ENCODE measurements at places on chromosomes 1 and 21.

- DNase-seq = no peak
- H3K4me1 ChIP-seq = peaks cover 3% of the 10 kb centered on the region
- H3K27ac ChIP-seq = no peak overlapping the region
- no peak overlapping the region for H3K4me3 ChIP-seq
- no peaks in the 10 kb centered on the region for H3K27me3 ChIP-seq
These were observed 10.1 kb downstream of the ADPRS start for GRCh38 chr1:36098650-36099365.

DNA sequence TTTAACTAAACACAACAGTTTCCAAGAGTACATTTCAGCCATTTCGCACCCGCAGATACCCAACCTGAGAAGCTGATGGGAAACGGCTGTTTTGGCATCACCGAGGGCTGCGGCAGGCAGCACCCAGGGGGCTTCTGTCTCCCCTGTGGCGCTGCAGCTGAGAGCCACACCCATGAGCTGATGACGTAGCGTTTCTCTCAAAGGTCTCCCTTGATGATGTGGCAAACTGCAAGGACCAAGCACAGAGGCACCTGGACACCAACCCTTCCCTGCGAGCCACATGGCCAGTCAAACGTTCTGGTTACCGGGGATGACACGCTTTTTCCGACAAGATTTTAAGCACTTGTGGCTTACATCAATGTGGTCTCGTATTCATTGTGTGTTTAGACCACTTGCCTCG lies 150.8 kb upstream of the ERG start:
- H3K4me3 ChIP-seq = no peak overlapping the region
- no peak overlapping the region for H3K27ac ChIP-seq
- DNase-seq = no peak
- H3K4me1 ChIP-seq = peaks cover 27% of the 10 kb centered on the region
- no peaks in the 10 kb centered on the region for H3K27me3 ChIP-seq
- H3K36me3 ChIP-seq = no peaks in the 10 kb centered on the region

GRCh38 chr1:165355139-165355976 lies 1.2 kb downstream of the LMX1A start:
- H3K4me1 ChIP-seq = no peaks in the 10 kb centered on the region
- no peaks in the 10 kb centered on the region for H3K36me3 ChIP-seq
- no peak overlapping the region for H3K4me3 ChIP-seq
- peaks cover 81% of the 10 kb centered on the region for H3K27me3 ChIP-seq
- H3K27ac ChIP-seq = no peak overlapping the region

- no peak overlapping the region for H3K4me3 ChIP-seq
- no peak for DNase-seq
- peaks cover 5% of the 10 kb centered on the region for H3K36me3 ChIP-seq
- no peaks in the 10 kb centered on the region for H3K4me1 ChIP-seq
- no peak overlapping the region for H3K27ac ChIP-seq
- H3K27me3 ChIP-seq = no peaks in the 10 kb centered on the region
These were observed 49.1 kb downstream of the EYA3 start for GRCh38 chr1:28039341-28039740.

- DNase-seq = no peak
- H3K4me1 ChIP-seq = peaks cover 11% of the 10 kb centered on the region
- H3K36me3 ChIP-seq = no peaks in the 10 kb centered on the region
- no peak overlapping the region for H3K27ac ChIP-seq
These were observed 18.3 kb downstream of the SGIP1 start for GRCh38 chr1:66552287-66552686.

All from keratinocyte (primary cell).